ENCODE measurements at places on chromosomes 6 and 20.

DNA sequence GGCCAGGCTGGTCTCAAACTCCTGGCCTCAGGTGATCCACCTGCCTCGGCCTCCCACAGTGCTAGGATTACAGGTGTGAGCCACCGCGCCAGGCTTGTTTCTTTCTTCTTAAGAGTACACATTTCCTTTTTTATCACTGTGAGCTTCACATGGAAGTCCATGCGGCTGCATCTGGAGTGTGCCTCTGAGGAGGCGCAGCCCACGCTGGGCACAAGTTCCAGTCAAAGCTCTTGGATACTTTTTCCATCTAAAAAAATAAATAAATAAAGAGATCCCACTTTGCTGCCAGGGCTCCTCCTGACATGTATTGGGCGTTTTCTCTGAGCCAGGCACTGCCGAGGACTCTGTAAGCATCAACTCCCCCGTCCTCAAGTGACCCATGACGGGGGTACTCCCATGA lies 123.0 kb downstream of the PREX1 start:
- no peak for DNase-seq

DNA sequence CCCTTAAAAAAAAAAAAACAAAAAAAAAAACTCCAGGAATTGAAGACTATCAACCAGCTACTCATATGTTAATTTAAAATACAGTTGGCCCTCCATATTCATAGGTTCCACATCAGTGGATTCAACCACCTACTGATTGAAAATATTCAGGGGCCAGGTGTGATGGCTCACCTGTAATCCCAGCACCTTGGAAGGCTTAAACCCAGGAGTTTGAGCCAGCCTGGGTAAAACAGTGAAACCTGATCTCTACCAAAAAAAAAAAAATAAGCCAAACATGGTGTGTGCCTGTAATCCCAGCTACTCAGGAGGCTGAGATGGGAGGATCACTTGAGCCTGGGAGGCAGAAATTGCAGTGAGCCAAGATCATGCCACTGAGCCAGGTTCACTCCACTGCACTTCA lies 72.4 kb upstream of the SMIM8 start:
- no peak for DNase-seq

- no peak for DNase-seq
Observed at GRCh38 chr6:23213193-23213592, 643.8 kb downstream of the HDGFL1 start.

DNA sequence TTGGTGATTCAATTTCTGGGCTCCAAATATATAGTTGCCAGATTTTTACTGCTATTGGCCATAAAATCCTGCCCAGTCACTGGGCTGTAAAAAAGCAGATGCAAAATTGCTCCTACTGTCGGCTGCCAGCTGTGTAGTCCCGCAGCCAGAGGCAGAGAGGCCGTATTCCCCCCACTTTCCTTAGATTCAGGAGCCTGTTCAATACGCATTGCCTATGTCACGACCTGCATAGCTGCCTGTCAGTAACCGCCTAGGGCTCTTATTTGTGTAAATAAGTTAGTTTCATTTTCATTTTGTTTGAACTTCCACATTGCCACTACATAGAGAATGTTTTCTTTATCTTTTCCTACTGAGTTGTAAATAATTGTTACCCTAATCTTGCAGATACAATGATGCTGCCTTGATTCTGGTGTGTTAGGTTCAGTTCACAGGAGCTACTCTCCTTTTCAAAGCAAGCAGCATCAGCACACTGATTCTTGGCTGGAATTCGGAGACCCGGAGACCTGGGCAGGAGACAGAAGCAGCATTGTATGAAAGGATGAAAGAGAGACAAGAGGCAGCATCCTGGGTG lies 46.0 kb upstream of the UST start:
- peak; percentile 43 for DNase-seq

GRCh38 chr20:50299325-50299629 lies 108.6 kb downstream of the CEBPB start:
- no peak for DNase-seq

- no peak for DNase-seq
Observed at GRCh38 chr6:149482545-149483333, 2.1 kb downstream of the ZC3H12D start.

GRCh38 chr20:21340991-21341697 lies 38.0 kb downstream of the XRN2 start:
- DNase-seq = no peak

DNA sequence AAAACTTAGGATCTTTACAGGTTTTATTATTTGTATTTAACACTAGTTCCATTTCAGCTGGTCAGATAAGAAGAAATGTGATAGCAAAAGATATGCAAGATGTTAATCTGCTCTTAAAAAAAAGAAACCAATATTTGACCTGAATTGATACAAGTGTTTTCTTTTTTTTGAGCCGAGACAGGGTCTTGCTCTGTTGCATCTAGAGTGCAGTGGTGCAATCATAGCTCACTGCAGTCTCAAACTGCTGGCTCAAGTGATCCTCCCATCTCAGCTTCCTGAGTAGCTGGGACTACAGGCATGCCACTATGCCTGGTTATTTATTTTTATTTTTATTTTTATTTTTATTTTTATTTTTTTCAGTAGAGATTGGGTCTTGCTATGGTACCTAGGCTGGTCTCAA lies 133.0 kb downstream of the GMPR start:
- no peak for DNase-seq

- no peak for DNase-seq
Observed at GRCh38 chr6:129621252-129621651, 88.7 kb downstream of the ARHGAP18 start.

GRCh38 chr20:1394686-1395085 lies 1.8 kb upstream of the FKBP1A start:
- DNase-seq = no peak

DNA sequence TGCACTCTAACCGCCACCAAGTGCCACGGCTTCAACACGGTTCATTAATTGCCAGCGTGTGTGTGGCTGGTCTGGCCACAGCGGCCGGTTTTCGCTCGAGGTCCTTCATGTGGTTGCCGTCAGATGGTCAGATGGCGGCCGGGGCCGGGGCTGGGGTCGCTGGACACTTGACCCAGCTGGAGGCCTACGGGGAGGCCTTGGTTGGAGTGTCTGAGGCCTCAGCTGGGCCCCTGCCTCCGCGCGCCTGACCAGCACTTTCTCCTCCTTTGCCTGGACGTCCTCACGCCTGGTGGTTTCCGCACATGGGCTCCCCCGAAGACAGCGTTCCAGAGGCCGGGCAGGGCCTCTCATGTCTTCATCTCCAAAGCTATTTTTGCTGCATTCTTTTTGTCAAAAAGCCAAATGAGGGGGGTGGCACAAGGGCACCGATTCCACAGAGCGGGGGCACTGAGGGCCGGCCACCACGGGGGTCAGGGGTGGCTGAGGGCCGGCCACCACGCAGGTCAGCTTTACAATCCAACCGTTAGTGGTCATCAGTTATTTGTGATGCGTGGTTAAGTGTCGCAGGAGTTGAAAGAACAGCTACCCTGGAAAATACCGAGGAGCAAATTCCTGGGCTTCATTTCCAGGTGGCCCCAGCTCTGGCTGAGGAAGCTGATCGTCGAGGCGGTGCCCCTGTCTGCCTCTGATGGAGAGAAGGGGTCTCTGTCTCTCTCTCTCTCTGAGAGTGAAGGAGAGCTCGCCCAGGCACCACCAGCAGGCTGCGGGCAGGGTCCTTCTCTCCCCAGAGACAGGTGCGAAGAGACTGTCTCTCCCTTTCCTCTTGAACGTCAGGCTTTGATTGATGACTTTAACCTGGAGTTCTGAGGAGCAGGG lies 50.5 kb upstream of the FRMD1 start:
- DNase-seq = no peak

All from spinal cord (tissue), 10 donors.